ENCODE measurements at places on chromosomes 6 and 20.

DNA sequence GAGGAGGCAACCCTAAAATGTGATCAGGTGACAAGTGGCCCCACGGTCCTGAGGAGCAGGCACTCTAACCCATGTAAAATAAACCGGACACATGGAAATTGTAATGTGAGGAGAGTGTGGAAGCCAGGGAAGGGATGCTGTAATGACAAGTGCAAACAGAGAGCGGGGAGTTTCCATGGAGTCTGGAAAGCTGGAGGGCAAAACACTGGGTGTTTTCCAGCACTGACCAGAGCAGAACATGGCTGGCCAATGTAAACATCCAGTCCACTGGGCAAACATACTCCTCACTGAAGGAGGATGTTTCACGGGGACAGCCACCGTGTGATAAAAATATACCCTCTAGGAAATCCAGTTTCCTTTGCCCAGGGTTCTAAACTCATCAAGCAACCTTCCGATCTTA is 219.0 kb upstream of the JARID2 start:
- no peak for DNase-seq

DNA sequence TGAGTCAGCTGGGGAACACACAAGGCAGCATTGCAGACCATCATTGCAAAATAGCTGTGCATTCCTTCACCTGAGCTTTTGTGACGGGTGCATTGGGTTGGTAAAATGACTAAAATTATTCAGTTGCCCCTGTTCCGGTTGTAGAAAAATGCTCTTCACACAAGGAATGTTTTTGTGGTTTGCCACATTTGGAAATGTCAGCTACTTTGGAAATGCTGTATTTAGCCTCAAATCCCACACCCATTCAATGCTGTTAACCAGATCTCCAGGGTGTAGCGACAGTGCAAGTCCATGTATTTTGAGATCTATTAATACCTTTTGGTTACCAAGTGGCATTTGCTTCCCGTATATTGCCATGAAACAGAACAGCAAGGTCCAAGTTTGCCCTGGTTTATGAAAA is 201.2 kb downstream of the FOXA2 start:
- no peak for DNase-seq

- DNase-seq = no peak
Observed at GRCh38 chr20:14829906-14830305, 492.5 kb upstream of the FLRT3 start.

DNA sequence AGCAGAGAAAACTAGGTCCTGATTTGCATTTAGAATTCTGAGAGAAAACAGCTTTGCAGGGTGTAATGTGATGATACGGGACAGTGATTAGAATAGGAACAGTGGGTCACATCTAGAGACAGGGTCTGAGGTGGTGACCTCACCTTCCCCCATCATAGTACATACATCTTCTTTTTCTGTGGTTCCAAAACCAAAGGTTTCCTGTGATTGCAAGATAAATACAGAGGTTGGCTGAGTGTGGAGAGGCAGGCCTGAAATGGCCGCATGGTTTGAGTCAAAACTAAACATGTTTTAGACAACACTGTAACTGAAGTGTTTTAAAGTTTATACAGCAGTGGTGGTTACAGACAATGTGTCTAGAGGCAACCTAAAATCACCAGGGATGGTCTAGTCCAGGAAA is 10.4 kb upstream of the NT5DC1 start:
- DNase-seq = no peak

DNA sequence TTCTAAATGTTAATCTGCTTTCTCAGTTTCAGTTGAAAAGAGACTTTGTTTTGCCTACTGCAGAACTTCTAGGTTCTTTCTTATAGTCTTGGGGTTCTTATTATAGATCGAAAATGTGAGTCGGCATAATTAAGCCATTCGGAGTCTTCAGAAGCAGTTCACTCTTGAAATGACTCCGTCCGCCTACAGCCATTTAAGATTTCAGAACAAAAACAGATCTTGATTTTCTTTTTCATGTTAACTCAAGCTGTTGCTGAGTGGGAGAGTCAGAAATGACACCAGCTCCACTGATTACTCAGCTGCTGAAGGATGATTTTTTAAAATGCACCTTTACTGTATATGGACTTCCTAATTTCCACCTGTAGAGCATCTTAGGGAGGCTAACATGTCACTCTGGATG is 15.9 kb downstream of the PRDM1 start:
- DNase-seq = no peak

DNA sequence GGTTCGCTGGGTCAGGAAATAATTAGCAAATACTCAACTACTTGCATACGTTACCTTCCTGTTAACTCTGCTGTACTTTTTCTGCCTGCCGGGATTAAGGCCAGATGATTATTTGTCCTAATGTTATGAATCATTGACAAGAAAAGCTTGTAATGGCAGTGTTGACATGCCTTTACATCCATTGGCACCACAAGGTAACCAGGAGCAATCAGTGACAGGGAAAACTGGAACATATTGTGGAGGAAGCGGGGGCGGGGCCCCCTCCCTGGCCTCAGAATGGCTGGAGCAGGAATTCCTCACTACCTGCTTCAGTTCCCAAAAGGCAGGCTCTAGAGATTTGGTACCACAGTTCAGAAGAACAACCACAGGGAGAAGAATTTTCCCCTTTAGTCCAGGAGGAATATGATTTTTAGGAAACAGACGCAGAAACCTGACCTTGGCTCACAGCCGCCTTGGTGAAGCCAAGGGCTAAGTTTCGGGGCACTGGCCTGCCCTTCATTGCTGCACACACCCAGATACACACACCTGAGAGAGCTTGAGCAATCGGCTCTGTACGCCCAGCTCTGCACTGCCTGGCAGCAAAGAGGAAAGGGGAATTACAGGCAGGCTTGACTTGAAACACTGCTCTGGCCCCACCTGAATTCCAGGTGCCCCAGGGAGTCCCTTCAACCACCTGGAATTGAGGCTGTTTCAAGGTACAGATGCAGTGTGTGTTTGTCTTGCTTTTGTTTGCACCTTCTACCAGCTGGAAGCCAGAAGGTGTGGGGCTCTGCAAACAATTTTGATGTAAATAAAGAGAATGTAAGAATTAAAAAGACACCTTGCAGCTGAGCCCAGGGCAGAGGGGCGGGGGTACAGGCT is 89.8 kb downstream of the MYB start:
- DNase-seq = no peak

- no peak for DNase-seq
Observed at GRCh38 chr6:131640100-131640499, 3.0 kb downstream of the ENPP3 start.

- DNase-seq = no peak
Observed at GRCh38 chr20:35020108-35020928, 64.7 kb downstream of the MYH7B start.

DNA sequence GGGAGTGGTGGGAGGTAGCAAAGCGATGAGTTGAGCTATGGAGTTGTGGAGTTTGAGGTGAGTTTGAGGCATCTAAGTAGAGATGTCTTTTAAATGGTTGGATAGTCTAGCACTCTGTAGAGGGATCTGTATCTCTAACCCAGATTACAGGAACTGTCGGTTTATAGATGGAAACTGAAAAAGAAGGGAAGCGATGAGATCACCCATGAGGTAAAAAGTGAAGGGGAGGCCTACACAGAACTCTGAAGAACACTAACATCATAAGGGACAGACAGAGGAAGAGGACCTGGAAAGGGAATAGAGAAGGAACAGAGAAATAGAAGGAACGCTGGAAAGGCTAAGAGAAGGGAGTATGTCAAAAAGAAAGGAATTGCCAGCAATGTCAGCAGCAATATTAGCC is 2.5 kb downstream of the HINT3 start:
- no peak for DNase-seq

- no peak for DNase-seq
Observed at GRCh38 chr6:78101387-78101786, 448.5 kb downstream of the MEI4 start.

DNA sequence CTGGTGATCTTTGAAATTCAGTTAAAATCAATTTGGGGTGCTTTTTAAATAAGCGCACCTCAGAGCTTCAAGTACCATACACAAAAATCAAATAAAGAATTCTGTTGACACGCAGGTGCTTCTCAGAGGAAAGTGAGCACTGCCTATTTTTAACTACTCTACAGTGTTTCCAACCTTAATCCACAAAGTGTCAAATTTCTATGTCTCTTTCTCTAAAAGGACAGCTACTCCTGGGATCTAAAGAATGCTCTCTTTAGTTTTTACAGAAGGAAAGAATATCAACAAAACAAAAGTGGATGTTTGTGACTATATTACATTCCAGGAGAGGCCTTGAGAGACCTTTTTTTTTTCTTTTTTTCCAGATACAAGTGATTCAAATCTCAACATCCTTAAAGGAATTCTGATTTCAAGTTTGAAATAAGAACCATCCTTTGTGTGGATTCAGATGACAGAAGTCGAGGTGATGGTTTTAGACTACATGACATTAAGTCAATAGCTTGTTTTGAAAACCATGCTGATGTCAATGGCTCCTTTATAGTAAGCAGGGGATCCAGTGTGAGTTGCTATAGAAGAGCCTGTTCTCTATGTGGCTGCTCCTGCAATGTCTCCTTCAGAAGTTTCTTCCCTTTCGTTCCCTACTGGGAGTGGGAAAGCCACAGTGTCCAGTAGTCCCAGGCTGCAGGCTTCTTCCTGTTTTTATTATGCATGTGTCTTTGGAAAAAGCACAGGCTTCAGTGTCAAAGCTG is 67.2 kb upstream of the DEFB112 start:
- DNase-seq = no peak

DNA sequence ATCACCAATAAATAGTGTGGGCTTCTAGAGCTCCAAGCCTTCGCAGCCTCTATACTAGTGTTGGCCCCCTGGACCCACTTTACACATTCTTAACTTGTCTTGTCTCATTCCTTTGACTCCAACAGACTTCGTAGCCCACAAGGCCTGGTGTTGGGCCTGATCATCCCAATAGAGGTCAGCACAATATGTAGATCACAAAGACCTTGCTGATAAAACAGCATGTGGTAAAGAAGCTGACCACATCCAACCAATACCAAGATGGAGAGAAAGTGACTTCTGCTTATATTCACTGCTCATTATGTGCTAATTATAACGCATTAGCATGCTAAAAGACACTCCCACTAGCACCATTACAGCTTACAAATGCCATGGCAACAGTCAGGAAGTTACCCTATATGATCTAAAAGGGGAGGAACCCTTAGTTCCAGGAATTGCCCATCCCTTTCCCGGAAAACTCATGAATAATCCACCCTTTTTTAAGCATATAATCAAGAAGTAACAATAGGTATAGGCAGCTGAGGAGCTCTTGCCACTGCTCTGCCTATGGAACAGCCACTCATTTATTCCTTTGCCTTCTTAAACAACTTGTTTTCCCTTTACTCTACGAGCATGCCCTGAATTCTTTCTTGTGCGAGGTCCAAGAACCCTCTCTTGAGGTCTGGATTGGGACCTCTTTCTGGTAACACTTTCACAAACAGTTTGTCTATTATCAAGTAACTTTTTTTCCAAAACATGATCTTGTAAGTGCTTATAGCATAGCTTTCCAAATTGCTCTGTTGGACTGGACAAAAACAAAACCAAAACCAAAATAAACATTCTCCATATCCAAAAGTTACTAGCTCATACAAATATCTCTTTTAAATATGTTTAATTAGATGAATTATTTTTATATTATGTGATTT is 54.6 kb upstream of the ECHDC1 start:
- no peak for DNase-seq

GRCh38 chr6:5547556-5547955 is 286.2 kb downstream of the FARS2 start:
- DNase-seq = no peak

DNA sequence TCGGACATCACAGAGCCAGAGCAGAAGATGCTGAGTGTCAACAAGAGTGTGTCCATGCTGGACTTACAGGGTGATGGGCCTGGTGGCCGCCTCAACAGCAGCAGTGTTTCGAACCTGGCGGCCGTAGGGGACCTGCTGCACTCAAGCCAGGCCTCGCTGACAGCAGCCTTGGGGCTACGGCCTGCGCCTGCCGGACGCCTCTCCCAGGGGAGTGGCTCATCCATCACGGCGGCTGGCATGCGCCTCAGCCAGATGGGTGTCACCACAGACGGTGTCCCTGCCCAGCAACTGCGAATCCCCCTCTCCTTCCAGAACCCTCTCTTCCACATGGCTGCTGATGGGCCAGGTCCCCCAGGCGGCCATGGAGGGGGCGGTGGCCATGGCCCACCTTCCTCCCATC is 11.4 kb upstream of the ZBTB9 start:
- no peak for DNase-seq

DNA sequence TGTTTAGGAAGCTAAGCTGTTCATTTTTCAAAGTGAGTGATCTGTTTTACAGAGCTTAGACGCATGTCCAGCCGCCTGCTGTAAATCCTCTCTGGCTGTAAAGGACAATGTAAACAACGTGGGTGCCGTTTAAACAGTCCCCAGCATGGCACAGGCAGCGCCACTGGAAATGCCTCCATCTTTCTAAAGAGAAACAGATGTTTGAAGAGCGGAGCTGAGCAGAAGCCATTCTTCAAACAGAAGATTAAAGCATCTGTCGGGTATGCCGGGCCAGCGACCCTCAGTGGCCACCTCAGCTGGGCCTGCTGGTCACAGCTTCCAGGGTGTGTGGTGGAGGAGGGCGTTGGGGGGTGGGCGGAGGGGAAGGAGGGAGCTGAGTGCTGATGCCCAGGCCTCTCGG is 138.6 kb downstream of the ERMARD start:
- DNase-seq = no peak

DNA sequence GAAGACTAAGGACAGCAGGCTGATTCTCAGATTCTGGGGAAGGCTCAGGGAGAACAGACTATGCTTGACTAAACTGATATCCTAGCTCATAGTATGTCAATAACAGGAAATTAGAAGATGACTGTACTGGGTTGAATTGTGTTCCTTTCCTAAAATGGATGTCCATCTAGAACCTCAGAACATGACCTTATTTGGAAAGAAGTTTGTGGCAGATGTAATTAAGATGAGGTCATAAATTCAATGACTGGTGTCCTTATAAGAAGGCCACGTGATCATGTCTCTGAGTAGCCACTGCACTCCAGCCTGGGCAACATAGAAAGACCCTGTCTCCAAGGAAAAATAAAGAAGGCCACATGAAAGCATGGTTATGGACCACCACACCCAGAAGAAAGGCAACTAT is 113.9 kb upstream of the STMND1 start:
- DNase-seq = no peak

DNA sequence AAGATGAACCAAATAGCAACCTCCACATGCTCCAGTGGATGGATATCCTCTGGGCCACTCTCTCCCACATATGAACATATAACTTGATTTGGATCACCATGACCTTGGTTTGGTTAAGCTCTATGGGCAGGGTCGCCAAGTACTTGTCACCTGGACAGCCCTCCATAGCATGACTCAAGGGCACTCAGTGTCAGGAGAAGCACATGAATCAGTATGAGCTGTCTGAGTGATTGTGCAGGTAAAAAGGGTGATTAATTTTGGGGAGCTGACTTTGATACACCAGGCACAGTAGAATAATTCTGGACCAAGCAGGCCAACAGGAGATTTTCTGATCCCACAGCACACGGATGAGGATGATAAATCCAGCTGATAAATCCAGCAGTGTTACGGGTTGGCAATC is 74.4 kb downstream of the OPRM1 start:
- DNase-seq = no peak

- DNase-seq = no peak
Observed at GRCh38 chr6:88761237-88762031, 202.0 kb downstream of the RNGTT start.

Data from stimulated activated CD4-positive, alpha-beta T cell treated with anti-CD3 and anti-CD28 coated beads, Interleukin-1b, Interleukin-23, amount 100 ng/mL, for 1 hour (primary cell).